Stimulated activated CD8-positive, alpha-beta memory T cell treated with anti-CD3 and anti-CD28 coated beads, Interleukin-15, amount 100 ng/mL, for 48 hours (primary cell): ENCODE measurements at places on chromosomes 2 and 18.

DNA sequence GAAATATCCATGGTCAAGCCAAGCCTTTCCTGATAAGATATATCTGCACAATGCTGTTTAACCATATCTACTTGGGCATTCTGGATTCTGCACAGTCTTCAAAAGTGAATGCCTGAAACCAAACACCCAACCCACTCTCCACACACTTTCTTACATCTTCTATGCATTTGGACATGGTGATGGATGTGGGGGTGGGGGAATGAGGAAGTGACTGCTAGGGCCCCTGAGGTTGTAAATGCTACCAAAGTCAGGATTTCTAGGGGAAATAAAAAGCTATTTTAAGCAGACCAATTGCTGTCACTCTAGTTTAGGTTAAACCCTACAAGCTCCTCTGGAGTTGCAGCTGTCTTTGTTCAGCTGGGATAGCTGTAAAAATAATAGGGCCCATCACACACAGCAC, 26.7 kb upstream of the TGFA start:
- DNase-seq, result no peak

- DNase-seq, result no peak
Observed at GRCh38 chr2:240629968-240630770, 4.9 kb downstream of the GPR35 start.

DNA sequence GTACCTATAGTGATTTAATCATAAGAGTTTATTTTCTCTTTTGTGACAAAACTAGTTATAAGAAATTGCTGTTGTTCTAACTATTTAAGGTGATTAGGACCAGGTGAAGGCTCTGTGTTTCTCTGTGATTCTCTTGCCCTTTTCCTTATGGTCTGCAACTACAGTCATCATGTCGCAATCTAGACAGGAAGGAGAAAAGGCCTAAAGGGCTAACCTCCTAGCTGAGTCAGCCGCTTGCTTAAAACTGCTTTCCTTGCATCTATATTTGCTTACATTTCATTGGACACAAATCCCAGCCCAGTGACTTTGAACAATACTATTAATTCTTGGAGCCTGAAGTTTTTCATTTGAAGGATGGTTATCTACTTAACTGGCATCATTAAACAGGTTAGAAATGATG, 93.1 kb downstream of the PIK3C3 start:
- no peak for DNase-seq

DNA sequence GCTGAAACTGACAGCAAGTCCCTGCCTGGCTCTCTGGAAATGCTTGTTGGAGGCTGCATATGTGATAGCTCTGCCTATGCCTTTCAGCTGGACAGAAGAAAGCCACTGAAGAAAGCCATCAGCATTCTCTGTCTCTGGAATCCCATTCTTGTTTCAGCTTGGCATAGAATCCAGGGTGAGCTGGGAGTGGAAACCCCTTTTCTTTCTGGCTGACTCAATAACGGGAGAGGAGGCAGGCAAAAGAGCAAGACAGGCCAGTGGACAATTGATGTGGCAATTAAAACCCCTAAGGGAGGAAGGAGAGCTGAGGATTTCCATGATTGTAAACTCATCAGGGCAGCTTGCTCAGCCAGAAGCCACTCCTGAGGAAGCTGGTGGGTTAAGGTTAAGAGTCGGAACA, 208.1 kb downstream of the CLIP4 start:
- DNase-seq, result no peak

GRCh38 chr2:105510761-105511528, 112.1 kb upstream of the FHL2 start:
- no peak for DNase-seq

DNA sequence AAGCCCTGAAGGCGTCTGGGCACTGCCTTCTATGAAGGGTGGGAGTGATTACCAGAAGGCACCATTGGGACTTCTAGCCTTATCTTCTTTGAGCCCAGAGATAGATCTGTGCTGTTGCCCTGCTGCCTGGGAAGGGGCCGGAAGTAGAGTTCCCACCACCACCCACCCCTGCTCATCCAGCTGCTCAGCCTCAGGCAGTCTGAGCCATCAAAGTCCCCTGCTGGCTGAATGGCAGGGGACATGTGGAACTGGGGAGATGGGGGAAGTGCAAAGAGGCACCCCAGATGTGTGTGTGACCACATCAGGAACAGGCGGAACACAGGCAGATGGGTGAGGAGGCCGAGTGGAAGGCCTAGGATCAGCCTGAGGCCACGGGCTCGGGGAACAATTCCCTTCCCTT, 3.3 kb upstream of the WNT10A start:
- DNase-seq, result no peak

DNA sequence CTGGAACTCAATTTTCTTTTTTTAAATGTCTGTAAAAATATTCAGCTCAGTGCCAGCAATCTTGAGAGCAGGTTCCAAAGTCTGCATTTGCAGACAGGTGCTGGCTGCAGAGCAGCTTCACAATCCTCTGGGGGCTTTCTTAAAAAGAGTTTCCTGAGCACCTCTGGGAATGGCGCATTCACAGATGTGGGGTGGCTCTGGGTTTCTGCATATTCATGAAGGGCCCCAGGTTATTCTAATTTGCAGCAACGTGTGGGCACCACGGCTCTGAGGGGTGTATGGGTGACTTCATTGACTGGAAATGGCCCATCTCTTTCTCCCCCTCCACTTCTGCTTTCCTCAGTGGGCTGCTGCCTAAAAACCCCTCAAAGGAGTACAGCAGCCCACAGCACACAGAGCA, 225.0 kb upstream of the APCDD1 start:
- DNase-seq, result no peak

DNA sequence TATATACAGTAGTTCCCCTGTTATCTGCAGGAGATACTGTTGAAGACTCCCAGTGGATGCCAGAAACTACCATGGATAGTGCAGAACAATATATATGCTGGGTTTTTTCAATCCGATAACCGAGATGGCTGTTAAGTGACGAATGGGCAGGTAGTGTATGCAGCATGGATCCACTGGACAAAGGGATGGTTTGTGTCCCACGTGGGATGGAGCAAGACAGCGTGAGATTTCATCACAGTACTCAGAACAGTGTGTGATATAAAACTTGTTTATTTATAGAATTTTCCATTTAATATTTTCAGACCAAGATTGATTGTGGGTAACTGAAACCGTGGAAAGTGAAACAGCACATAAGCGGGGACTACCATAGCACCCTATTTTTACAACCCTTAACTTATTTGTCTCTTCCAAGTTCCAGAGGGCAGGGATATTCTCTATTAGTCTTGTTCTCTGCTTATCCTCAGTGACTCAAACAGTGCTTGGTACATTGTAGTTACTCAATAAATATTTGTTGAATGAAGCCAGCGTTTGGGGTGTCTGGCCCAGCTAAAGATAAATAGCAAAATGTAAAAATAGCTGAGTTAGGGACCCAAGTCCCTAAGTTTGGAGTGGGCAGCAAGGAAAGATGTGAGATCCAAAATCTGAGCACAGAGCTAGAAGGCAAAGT, 50.0 kb downstream of the RHBDD1 start:
- DNase-seq, result no peak

- no peak for DNase-seq
Observed at GRCh38 chr2:173217116-173217840, 137.4 kb upstream of the CDCA7 start.

DNA sequence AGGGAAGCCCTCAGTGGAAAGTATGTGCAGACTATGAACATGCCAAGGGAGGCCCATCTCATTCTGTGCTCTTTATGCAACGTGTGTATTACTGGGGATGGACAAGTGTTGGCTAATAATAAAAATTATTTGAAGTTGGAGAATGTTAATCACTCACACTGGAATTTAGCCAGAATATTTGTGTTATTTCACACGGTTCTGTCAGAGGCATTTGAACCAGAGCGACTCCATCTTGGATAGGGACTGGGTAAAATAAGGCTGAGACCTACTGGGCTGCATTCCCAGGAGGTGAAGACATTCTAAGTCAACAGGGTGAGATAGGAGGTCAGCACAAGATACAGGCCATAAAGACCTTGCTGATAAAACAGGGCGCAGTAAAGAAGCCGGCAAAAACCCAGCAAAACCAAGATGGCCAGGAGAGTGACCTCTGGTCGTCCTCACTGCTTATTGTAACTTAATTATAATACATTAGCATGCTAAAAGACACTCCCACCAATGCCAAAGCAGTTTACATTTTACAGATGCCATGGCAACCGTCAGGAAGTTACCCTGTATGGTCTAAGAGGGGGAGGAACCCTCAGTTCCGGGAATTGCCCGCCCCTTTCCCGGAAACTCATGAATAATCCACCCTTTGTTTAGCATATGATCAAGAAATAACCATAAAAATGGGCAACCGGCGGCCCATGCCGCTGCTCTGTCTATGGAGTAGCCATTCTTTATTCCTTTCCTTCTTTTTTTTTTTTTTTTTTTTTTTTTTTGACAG, 2.6 kb upstream of the FZD5 start:
- DNase-seq, result no peak

DNA sequence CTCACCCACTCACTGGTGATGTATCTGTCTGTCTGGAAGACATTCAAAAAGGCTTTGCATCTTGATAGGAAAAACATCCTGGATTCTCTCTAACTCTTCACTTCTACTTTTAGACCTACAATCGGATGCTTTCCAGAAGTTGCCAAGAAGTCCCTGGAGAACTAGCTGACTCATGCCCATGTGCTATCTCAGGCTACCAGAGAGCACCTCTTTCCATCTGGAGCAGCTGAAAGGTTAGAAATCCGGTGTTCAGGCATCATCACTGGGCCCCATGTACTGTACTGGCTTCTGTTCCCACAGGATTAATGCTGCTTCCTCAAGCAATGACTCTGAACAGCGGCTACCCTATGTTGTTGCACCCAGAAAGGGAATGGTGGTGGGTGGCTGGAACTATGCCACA, 259.0 kb downstream of the NBAS start:
- DNase-seq, result no peak

GRCh38 chr2:221264318-221264717, 307.8 kb downstream of the EPHA4 start:
- no peak for DNase-seq

DNA sequence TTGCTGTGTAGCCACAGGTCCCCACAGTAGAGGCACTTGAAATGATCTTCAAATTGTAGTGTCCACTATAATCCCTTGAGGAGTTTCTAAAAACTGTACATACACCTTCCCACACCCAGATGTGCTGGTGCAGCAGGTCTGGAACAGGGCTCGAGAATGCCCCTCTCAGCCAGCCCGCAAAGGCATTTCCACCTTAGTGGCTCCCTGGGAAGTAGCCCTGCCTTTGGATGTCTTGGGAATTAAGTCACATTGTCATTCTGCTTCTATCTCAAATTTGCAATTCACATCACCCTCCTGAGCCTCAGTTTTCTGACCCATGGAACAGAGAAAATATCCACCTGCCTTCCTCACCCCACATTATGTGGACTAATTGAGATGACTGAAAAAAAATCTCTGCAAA, 44.3 kb upstream of the TCF7L1 start:
- DNase-seq, result no peak

DNA sequence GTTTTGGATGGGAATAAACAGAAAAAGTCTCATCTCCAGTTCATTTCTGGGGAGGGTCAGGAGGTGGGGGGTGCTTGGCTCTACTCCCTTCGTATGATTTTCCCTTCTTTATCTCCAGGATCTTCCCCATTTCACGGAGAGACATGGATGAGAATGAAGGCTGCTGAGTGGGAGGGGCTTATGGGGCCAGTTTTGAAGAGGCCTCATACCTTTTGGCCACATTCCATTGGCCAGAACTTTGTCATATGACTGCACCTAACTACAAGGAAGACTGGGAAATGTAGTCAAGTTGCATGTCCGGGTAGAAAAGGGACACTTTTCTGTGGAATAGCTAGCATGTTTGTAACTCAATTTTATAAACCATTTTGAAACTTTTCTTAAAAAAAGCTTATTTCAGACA, 117.6 kb downstream of the NEDD4L start:
- DNase-seq, result no peak

DNA sequence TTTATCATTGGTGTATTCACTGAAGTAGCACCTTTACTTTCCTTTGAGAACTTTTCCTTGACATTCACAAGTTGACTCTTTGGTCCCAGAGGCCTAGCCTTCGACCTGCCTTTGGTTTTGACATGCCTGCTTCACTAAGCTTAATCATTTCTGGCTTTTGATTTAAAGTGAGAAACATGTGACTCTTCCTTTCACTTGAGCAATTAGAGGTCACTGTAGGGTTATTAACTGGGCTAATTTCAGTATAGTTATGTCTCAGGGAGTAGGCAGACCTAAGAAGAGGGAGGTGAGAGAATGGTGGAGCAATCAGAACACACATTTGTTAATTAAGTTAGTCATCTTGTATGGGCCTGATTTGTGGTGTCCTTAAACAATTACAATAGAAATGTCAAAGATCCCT, 1040.7 kb upstream of the SLC39A10 start:
- DNase-seq, result no peak

DNA sequence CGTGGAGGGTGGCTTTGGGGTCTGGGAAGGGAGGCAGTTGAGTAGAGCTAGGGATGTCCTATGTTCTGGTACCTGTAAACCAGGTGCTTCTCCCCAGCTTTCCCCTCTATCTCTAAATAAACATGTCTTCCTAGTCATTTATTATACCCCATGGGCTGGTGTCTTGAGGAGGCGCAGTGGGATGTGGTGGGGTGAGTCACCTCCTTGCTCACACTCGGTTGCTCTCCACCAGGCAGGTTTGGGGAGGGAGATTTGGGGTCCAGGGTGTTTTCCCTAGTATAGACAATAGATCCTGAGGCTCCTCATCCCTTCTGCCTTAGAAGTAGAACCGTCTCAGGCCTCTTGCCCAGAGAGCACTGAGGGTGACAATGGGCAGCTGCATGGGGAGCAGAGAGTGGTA, 5.1 kb downstream of the PSD4 start:
- peak; percentile 53 for DNase-seq

- DNase-seq, result no peak
Observed at GRCh38 chr2:63866009-63866709, 24.5 kb downstream of the UGP2 start.

- DNase-seq, result no peak
Observed at GRCh38 chr2:12596771-12597170, 120.0 kb upstream of the TRIB2 start.

- no peak for DNase-seq
Observed at GRCh38 chr2:99636144-99637034, 146.6 kb upstream of the REV1 start.

DNA sequence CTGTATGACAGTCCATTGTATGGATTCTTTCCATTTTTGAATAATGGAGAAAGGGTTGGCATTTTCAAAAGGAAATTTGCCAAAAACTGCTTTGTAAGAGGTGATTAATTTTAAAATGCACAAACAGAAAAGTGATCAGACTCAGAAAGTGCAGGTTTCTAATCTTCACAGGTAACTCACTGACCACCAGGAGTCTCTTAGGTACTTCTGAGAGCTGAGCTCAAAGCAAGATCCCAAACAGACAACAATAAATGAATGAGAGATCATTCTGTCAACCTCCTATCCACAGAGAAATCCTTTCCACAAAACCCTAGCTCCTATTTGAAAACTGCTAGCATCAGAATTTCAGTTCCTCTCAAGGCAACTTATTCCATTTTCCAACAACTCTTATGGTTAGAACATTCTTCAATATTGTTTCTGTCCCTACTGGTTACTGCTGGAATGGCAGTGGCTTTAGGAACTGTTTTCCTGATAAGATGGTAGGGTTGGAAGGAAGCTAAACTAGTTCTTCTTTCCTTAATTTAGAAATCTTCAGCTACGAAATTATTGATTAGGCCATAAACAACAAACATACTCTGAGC, 20.6 kb upstream of the HAAO start:
- DNase-seq, result no peak
